ENCODE measurements at places on chromosomes 7 and 10.

DNA sequence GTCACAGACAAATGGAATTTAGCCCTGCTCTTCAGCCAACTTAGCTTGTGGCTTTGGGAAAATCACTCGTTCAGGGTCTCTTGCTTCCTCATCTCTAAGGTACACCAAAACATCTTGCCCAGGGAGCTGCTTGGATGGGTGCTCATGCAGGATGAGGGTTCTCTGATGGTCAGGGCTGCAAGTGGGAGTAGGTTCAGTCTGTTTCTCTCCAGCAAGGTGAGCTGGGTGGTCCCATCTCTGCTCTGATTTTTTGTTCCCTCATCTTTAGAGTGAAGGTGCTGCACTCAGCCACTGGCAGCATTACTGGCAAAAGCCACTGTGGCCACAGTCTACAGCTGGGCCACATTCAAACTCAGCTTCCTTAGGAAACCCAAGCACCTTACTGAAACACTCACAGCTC is 149.9 kb upstream of the GPR26 start:
- DNase-seq: no peak

DNA sequence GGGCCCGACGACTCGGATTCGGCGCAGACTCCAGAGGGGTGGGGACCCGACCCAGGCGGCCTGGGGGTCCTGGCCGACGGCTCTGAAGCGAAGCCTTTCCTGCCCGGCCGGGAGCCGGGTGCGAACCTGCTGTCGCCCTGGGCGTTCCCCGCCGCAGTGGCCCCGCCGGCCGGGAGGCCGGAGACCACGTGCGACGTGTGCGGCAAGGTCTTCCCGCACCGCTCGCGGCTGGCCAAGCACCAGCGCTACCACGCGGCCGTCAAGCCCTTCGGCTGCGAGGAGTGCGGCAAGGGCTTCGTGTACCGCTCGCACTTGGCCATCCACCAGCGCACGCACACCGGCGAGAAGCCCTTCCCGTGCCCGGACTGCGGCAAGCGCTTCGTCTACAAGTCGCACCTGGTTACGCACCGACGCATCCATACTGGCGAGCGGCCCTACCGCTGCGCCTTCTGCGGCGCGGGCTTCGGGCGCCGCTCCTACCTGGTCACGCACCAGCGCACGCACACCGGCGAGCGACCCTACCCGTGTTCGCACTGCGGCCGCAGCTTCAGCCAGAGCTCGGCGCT is 15.4 kb downstream of the ZNF316 start:
- DNase-seq: no peak

- DNase-seq: no peak
These were observed 10.7 kb downstream of the BTBD16 start for GRCh38 chr10:122281751-122282150.

DNA sequence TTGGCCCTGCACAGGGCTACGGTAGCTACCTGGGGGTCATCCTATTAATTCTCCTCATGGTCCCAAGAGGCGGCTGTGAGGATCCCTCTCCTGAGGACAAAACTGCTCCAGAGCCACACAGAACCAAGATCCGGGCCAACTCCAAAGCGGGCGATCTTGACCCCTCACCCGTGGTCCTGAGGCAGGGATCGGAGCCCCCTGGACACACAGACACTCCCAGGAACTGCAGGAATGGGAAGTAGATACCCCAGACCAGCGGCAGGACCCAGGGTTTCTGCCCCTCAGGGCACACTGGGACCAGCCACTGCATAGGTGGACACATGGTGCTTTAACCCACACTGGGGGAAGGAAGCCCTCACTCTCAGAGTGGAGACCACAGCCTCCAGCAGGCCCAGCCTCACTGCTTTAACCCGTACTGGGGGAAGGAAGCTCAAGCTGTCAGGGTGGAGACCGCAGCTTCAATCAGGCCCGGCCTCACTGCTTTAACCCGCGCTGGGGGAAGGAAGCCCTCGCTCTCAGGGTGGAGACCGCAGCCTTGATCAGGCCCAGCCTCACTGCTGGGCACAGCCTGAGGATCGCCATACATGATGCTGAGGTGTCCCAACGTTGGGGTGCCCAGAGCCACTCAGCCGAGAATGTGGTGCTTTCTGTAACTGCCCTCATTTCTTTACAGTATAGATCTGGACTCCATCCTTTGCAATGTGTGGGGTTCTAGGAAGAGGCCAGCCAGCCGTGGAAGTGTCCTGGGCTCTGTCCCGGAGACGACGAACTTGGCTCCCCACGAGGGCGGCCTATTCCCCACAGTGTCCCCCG is 60.1 kb downstream of the DIP2C start:
- no peak for DNase-seq

DNA sequence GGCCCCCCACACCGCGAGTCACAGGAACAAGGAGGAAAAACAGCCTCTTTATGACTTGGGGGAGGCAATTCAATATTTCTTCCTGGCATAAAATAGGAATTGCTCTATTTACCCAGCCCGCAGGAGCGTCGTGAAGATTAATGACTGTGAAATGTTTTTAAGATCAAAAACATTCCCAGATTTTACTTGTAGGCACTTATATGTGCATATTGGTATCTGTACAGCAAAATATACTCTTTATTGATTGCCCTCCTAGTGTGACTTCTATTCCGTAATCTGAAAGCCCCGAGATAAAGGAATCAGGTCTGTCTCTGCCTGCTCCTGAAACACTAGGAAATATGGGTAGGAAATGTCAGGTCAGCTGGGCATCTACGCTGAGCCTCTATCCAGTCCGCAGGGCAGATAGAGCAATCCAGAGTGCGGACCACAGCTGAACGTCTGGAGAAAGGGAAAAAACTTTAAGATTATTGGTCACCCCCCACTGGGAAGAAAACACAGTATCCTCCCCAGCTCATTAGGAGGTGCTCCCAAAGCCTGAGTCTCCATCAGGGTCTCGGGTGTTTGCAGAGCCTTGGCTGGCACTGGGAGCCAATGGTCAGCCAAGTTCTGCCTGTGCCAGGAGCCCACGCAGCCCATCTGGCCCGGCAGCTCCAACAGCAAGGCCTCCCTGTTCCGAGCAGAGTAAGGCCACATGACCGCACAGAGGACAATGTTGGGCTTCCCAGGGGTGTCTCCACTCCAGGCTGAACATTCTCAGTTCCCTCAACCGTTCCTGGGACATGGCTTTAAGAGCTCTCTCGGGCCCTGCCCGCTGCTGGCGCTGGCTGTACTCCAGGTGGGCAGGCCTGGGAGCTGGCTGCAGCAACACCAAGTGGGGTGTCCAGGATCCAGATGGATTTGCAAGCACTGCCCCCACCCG is 7.7 kb downstream of the CTBP2 start:
- no peak for DNase-seq
